ENCODE measurements at places on chromosomes 12 and 14. TPM values are rescaled to one million over a fixed set of nuclear protein-coding genes. Genes with fewer than 3 reads are reported as not detected.

VTI1B gene
- 73.3 TPM for total RNA-seq

SLC25A47 gene
- not detected for total RNA-seq

TPH2 gene
- not detected for total RNA-seq

PLD4 gene
- not detected for total RNA-seq

GPR84 gene
- 0.25 TPM for total RNA-seq

FGF23 gene
- total RNA-seq, result not detected

RFX4 gene
- not detected for total RNA-seq

PMCH gene
- total RNA-seq, result 1.4 TPM

GRCh38 chr12:117818400-117818799 lies 150.4 kb downstream of the KSR2 start:
- no peak for DNase-seq

DNA sequence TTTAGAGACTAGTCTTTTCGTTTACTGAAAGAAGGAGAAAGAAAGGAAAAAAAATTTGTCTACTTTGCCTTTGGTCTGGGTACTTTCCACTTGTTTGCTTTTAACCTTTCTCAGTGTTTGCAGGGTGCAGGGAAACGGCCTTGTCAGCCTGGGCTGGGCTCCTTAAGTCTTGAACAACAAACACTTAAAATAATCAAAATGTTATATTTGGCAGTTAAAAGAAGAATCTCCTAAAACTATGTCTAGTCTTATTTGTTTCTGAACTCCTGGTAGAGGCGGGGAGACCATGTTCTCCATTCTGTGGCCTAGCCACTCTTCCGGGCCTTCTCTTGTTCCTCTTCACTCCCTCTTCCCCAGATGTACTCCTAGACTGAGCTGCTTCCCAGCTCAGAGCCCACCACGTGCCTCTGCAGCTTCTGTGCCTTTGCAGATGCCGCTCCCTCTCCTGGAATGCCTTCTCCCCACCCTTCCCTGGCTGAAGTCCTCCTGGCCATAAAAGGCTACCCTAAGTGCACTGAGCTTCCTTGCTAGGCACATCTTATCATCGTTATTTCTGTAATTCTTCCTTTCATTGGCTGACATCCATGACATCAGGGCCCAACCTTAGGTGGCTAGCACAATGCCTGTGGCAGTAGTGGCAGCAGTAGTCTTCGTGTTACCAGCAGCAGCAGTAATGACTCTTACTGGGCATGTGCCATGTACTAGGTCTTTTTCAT lies 432.9 kb downstream of the ZFP36L1 start:
- DNase-seq, result no peak

DNA sequence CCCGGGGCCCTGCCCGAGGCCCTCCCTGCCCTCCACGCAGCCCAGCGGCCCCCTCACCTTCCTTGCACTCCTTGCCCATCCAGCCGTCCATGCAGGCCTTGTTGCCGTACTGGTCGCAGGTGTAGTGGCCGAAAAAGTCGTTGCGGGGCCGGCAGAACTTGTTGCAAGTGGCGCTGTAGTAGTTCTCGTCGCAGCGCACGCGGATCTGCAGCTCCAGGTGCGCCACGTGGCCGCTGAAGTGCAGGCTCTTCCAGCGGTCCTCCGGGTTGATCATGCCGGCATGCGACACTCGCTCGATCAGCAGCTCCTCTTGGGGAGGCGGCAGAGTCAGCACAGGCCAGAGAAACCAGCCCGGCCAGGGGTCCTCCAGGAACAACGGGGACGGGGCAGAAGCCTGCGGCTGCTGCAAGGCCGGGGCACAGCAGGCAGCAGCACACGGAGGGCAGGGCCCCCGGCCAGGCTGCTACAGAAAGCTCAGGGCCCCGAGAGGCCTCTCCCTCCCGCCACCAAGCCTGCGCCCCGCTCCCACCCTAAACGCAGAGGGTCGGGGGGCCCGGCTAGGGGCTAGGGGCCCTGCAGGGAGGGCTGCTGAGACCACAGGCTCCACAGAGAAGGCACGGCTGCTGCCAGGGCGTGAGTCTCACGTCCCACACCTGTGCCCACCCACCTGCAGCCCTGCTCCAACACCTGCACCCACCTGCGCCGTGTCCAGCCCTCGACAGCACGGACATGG lies 12.7 kb downstream of the JAG2 start:
- no peak for DNase-seq

DNA sequence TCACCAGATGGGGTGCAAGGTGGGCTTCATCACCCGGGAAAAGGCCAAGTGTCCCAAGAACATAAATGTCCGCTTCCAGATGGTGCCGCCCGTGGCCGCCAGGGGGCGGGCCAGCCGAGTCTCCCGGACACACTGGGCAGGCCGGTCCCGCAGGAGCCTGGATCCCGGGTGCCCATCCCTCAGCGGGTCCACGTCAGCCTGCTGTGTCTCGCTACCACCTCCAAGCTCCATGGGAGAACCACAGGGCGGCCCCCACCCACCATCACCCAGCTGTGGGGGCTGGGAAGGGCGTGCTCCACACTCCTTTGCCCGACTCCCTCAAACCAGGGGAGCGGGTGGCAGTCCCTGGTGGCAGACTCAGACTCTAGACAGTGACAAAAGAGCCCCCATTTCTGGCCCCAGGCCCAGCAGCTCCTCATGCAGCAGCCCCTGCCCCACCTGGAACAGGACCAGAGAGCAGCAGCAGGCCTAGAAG lies 22.0 kb upstream of the NUDT14 start:
- peak; percentile 67 for DNase-seq

DNA sequence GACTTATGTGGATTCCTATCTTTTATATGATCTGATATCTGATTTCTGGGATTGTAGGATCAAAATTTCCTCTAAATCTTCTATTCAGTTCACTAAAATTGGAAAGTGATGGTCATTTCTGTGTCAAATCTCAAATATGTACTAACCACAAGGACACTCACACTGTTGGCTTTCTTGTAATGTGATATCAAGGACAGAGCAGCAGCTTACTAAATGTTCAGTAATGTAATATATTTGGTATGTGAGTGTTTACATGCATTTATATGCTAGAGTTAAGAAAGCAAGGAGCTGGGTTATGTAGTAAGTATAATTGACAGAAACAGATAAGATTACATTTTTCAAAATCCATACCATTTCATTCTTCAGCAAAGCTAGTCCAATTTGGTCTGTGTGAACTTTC lies 16.5 kb downstream of the PUS7L start:
- no peak for DNase-seq

- DNase-seq, result peak; percentile 61
Measured at GRCh38 chr12:91778938-91779400, 366.7 kb downstream of the BTG1 start.

- DNase-seq, result no peak
Measured at GRCh38 chr14:86505808-86506207, 975.9 kb downstream of the FLRT2 start.

GRCh38 chr12:127556231-127556886 lies 710.6 kb upstream of the TMEM132C start:
- no peak for DNase-seq

- no peak for DNase-seq
Measured at GRCh38 chr12:77861317-77861716, 30.6 kb downstream of the NAV3 start.

- no peak for DNase-seq
Measured at GRCh38 chr12:7122811-7123769, 5.6 kb downstream of the RBP5 start.

DNA sequence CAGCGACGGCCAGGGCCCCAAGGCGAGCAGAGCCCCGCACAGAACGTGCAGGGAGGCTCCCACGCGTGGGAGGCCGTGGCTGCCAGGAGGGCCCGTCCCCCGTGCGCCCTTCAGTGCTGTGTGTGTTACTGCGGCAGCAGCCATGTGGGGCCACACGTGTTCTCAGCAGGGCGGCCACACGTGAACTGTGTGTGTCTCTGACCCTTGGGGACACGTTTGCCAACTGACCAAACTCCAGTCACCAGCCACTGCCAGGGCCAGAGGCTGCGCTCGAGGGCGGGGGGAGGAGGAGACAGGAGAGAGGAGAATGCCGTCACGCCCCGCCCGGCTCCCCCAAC lies 57.7 kb downstream of the GALNT9 start:
- no peak for DNase-seq

GRCh38 chr14:34699873-34700621 lies 14.3 kb downstream of the CFL2 start:
- no peak for DNase-seq

DNA sequence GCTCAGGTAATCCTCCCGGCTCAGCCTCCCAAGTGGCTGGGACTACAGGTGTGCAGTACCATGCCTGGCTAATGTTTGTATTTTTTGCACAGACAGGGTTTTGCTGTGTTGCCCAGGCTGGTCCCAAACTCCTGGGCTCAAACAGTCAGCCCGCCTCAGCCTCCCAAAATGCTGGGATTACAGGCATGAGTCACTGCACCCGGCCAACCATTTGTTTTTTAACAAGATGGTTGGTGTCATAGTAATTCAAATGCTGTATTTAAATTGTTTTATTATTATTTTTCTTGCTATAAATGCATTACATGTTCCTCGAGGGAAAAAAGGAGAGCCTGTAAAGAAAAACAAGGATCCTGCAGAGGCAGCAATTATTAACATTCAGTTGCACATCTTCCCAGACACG lies 83.9 kb downstream of the EP400 start:
- no peak for DNase-seq

GRCh38 chr12:13431041-13431440 lies 234.5 kb downstream of the EMP1 start:
- no peak for DNase-seq

DNA sequence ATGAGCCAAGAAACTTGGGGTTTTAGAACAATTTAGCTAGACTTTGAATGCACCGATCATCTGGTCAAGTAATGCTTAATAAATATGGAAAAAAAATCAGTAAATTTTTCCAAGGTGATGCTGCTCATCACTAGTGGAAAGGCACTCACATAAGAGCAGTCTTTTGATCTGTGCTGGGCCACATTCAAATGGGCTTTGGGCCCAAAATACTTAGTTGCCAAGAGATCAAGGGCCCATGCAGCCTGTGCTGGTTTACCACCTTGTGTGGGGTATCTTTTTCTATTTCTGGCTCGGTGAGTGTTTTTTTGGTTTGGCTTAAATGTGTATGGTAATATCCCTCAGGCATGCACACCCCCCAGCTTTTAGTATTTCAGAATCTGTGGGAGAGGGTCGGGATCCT lies 943.2 kb downstream of the TMTC2 start:
- DNase-seq, result no peak

DNA sequence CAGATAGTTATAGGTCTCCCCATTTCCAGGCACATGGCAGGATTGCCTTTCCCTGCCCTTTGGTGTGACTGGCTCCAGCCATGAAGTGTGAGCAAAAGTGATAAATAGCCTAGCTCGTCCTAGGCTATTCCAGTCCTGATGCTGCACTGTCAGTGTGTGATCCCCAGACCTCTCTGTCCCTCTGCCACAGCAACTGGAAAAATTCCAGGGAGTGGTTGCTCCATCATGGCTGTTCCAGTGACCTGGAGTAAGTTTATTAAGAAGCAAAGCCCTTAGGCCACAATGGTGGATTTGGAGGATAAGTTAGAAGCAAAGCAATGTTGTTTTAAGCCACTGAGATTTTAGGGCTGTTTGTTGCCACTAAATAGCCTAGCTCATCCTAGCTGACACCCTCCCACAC lies 9.8 kb upstream of the KRT83 start:
- no peak for DNase-seq

GRCh38 chr14:79337761-79338160 lies 873.5 kb downstream of the DIO2 start:
- DNase-seq, result no peak

GRCh38 chr12:33111850-33112249 lies 215.3 kb upstream of the PKP2 start:
- no peak for DNase-seq

DNA sequence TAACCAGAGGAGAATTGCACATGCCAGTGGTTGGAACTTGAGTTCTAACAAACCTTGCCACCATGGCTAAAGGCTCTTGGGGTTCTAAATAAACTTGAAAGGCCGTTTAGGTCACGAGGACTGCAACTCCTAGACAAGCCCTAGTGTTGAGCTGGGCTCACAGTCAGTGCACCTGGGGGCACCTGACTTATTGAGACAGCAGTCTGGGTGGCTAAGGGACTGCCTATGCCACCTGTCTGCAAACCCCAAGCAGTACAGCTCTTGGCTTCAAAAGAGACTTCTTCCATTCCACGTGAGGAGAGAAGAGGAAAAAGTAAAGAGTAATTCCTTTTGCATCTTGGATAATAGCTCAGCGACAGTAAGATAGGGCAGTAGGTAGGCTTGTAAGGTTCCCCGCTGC lies 765.6 kb upstream of the FOXG1 start:
- no peak for DNase-seq

DNA sequence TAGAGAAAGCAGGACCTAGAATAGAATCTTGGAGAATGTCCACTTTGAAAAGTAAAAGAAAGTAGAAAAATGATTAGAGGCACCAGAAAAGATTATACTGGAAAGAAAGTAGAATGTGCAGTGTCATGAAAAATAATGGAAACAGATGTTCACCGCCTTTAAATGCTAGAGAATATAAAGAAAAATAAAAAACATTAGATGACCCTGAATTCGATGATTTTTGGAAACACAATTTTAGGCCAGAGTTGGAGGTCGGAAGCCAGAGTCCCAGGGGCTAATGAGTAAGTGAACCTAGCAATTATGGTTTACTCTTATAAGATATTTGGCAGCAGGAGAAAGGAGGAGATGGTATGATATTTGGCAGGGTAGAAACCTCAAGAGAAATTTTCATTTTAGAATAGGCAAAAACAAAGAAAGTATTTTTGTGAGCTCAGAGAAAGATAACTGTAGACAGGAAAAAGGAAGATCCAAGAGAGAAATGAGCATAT lies 37.7 kb downstream of the GYS2 start:
- no peak for DNase-seq

DNA sequence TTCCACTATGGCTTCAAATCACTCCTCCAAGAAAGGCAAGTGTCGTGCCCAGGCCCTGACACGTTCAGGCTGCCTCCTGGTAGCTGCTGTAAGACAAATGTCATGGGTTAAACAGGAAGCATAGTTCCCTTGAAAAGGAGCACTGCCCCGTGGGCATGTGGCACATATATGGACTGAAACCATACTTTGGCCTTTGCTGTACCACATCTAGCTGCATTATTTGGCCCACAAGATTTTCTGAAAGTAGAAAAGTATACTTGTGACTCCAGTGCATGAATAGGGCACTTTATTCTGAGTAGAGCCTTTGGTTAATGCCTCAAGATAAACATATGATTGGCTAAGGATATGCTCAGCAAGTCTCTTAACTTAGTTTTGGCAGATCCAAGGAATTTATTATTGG lies 218.7 kb upstream of the EGLN3 start:
- DNase-seq, result no peak

DNA sequence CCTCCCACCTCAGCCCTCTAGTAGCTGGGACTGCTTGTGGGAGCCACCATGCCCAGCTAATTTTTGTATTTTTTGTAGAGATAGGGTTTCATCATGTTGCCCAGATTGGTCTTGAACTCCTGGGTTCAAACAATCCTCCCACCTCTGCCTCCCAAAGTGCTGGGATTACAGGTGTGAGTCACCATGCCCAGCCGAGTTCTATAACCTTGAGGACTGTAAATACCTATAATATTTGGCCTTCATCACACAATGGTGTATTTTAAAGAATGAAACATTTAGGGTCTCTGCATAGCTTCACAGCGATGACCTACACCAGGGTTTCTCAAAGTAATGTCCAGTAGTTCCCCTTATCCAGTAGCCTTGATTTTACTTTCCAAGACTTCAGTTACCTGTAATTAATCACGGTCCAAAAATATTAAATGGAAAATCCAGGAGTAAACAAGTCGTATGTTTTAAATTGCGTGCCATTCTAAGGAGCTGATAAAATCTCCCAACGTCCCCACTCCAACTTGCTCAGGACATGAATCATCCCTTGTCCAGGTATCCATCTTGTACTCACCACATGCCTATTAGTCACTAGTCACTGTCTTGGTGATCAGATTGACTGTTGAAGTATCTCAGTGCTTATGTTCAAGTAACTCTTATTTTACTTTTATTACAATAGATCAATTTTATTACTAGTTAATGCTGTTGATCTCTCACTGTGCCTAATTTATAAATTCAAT lies 368.2 kb downstream of the BTG1 start:
- no peak for DNase-seq
